ENCODE measurements at places on chromosomes 6 and 20.
A peak's percentile ranks its signal among the peaks of the same experiment; 100 is the strongest.

DNA sequence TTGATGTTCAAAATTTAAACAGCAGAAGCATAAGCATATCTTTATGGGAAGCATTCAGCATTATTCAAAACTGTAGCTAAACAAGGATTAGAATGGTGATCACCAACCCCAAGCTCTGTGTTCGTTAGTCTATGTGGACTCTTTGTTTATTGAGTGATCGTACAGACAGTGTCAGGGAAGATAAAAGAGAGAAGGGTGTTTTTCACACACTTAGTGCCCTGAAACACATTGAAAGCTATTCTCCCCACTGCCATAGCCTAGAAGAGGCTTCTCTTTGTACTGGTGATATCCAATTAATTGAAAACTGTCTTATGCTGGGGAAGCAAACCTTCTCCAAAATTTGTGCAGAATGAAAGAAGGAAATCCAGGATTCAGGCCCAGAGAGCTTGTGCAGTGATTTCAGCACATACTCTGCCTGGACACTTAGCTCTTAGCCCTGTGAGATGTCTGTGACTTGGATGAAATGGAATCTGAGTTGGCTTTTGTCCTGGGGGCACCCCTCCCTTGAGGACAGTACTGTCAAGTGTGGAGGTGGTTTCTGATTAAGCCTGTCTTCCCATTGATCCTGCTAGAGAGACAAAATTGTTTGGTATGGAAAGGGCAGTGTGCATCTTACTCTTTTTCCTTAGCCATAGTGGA, 125.7 kb upstream of the MTHFD1L start:
- no peak for DNase-seq

DNA sequence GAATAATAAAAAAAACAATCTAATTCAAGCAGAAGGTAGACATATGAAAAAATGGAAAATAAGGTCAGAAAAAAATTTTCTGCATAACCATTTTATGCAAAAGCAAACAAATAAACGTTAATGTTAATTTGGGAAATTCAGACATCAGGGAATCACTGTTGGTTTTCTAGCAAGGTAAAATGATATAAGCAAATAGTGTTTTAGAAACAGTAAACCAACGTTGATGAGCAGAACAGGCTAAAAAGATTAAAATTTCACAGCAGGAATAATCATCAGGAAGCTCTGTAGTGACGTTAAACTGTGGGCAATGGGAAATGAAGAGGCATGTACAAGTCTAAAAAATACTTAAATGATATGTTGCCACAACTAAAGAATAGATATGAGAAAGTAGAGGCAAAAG, 54.5 kb upstream of the HMGCLL1 start:
- no peak for DNase-seq

DNA sequence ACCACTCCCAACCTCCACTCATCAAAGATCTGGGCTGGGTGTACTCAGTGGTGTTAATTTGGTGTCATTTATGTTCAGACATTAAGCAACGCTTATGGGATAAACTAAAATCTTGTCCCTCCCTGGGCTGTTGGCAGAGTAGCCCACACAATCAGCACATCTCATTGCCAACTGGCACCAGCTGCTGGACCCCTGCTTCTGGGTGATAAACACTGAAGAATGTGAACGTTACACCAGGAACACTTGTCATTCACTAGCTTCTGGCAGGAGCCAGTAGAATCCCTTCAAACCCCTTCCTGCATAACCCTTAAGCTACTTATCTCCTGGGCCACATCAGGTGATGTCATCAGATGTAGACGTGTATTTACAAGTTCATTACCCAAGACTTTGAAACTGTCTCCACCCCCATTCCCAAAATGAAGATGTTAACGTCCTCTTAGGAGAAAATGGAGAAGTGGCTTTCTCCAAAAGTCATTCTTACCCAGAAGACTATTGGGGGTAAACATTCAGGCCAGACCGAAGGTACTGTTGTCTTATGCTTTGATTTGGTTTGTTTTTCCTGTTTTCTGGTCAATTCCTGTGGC, 107.8 kb upstream of the CD93 start:
- no peak for DNase-seq

DNA sequence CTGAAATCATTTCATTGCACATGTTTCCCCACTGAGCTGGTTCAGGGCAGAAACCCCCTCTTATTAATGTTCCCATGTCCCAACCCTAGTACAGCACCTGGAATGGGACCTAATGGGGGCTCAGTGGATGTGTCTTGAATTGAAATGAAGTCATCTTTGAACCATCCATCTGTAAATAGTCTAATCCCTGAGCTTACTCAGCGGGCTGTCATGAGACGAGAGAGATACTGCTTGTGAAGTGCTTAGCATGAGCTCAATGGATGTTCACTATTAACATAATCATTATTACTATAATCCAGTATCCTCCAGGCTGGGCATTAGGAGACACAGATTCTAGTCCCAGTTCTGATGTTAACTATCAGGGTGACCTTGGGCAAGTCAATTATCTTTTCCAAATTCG, 106.6 kb upstream of the LRFN2 start:
- DNase-seq = no peak

GRCh38 chr6:36980876-36981619, 4.9 kb downstream of the MTCH1 start:
- DNase-seq = no peak

- DNase-seq = no peak
These were observed 379.9 kb upstream of the EPHA7 start for GRCh38 chr6:93799226-93799625.

DNA sequence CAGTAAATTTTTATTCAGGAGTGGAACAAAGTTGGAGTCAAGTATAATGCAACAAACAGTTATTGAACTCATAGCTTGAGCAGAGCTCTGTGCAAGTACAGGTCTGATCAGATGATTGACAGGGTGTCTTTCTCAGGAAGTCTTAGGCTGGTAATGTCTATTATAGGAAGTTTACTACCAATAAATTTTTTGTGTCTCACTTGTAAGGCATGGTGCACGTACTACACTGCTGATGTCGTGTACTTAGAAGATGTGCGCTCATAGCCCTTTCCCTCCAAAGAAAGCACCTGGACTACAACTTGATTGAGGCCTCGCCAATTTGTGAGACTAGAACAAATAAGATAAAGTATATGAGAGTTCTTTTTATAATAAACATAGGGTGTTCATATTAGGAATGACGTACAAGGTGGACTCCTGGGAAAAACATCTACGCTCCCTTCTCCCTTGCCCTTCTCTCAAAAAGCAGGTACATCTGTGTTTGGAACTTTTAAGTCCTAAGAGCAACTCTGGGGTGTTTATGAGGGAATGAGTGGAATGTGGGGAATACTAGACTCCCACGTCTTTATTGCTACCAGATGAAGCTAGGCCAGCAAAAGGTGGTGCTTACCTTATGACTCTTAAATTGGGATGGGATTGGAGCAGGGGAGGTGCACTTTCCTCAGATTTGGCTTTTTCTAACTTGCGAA, 1.5 kb downstream of the NDUFAF5 start:
- DNase-seq = no peak

GRCh38 chr6:45923831-45924391, 91.7 kb downstream of the CLIC5 start:
- DNase-seq = no peak

- peak; percentile 73 for DNase-seq
These were observed 28.1 kb downstream of the PDYN start for GRCh38 chr20:1965520-1966351.

DNA sequence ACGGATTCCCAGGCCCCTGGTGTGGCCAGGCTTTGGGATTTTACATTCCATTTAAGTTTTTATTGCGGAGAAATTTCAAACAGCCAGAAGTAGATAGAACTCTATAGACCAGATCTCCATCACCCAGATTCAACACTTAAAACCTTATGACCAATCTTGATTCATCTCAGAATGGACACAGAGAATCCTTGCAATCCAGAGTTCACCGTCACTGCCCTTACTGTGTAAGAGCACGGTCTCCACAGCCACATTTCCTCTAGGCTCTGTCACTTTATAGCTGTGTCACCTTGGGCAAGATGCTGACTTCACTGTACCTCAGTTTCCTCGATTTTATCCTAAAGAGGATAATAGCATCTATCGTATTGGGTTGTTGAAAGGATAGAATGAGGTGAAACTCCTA, 979 bp downstream of the ZNF133 start:
- no peak for DNase-seq

DNA sequence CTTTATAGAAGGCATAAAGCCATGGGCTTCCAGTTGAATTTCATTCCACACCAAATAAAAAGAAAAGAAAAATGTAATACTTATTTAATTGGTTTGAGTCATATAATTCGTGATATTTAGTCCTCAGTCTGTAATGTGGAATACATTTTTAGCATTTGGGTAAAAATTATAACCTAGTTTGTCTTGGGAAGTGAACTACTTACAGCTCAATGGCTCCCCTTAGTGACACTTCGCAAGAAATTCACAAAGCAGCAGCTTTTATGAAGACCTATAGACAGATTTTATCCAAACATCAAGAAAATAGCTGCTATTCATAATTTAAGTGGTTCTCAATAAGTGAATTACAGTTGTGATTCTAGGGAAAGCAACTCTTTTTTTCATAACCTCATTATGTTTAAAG, 72.1 kb downstream of the RSPO3 start:
- no peak for DNase-seq

DNA sequence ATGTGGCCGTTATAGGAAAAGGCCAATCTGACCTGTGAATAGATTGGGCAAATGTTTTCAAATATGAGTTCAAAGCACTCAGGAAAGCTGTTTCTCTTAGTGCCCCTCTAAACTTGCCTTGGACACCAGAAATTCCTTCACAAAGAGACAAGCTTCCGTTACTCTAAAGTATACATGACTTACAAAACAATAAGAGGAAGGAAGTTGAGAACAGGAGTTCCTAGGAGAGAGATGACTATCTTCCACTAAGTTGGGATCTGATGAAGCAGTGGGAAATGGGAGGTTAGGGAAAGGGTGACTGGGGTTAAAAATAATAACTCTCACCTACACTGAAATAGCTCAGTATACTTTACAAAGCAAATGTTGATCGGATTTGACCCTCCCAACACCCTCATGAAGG, 50.0 kb downstream of the ISM1 start:
- no peak for DNase-seq

DNA sequence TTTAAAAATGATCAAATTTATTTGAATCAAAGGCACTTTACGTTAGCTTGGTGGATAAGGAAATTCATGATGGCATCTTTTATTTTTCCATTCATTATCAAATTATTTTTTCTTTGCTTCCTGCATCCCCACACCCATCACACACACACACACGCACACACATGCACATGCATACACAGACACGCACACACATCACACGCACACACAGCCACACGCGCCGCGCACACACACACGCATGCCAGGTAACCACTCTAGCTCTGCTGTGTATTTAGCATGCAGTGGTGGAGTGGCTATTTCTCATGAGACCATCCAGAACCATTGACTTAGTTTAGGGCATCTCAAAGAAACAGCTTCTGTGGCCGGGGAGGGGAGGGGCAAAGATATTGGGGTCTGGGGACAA, 47.0 kb downstream of the GNAS start:
- no peak for DNase-seq

DNA sequence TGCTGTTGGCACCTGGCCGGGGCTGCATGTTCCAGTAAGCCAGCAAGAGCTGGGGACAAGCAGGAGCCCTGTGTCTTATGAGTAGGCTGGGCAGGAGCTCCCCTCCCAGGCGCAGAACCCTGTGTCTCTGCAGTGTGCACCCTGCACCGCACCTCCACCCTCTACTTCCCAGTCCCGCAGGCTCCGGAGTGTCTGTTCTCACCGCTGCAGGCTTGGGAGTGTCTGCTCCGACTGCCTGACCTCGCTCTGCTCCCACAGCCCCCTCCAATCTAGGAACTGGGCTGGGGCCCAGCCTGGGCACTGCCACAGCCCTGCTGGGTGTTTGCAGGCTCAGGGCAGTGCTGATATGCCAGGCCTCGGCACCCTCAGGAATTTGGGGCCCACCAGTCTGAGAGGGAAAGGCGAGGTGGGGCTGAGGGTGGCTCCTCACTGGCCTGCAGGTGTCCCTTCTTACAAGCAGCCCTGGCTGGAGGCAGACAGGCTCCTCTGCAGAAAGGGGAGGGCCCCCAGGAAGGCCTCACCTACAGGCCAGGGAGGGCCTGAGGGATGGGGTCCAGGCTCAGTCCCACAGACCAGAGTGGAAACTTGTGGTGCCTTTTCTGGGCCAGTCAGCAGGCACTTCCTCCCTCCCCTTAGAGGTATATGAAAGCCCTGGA, 871.6 kb upstream of the GJE1 start:
- no peak for DNase-seq

- peak; percentile 11 for DNase-seq
These were observed 159.2 kb downstream of the CD109 start for GRCh38 chr6:73854998-73855718.

GRCh38 chr20:40931410-40932044, 97.1 kb upstream of the TOP1 start:
- no peak for DNase-seq

DNA sequence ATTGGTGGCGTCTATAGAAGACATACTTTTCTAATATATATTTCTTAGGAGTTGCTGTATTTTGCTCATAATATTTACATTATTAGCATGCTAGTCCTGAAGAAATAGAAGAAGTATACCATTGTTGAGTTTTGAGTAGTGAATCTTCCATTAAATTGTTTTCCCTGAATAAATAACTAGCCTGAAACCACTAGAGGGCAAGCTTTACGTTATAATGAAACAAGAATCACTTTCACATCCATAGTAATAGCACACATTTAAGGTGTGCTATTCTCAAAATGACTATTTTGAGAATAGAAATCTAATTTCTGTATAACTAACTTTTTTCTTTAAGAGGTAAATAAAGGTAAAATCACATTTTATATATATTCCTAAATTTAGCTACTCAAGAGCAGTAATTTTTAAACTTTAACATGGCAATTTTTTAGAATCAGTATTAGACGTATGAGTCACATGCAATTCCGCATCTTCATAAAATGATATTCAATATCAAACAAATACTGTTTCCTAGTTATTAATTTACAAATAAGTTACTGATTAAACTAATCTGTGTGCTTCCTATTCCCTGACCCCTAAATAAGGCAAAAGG, 213.2 kb upstream of the MANEA start:
- no peak for DNase-seq

- DNase-seq = no peak
These were observed 15.7 kb downstream of the NRSN2 start for GRCh38 chr20:362271-363254.

- DNase-seq = no peak
These were observed 14.1 kb upstream of the CHMP4B start for GRCh38 chr20:33796907-33797544.

DNA sequence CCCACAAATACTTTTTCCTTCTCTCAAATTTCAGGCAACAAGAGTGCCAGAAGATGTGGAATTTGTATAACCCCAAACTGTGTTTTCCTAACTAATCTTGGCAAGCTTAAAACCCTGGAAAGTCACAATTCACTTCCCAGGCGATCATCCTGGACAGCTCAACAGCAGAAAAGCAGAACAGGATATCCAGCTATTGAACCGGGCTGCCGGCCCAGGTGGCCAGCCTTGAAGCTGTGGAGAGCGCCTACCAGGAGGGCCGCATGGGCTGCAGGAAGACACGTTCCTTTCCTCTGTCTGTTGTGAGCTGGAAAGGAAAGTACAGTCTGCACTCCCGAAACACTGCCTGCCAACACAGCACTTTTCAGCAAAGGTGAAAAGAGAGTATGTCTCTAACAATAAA, 719.7 kb upstream of the MARCKS start:
- no peak for DNase-seq

DNA sequence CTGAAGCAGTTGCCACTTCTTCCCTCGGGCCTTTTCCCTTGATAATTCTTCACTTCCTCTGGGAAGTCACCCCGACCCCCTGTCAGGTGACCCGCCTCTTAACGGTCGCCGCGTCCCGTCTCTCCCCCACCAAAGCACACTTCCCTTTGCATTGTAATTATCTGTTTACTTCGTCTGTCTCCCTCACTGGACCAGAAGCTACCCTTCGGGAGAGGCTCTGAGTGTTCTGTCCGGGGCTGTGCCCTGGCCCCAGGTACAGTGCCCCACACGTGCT, 771 bp upstream of the SNAI1 start:
- DNase-seq = no peak

GRCh38 chr6:38631186-38631783, 8.4 kb downstream of the BTBD9 start:
- no peak for DNase-seq

Measured in activated gamma-delta T cell treated with Interleukin-2 at 50 U/mL for 16 hours (primary cell).